M059J (cell line): ENCODE measurements at places on chromosomes 12 and 14. TPM values are rescaled to one million over a fixed set of nuclear protein-coding genes. Genes with fewer than 3 reads are reported as not detected.
A peak's percentile ranks its signal among the peaks of the same experiment; 100 is the strongest.

Gene VWF
- 0.05 TPM in 1 of 2 replicates, not detected in the other for total RNA-seq

Gene IL26
- total RNA-seq = not detected in 2 replicates

Gene ABCC9
- total RNA-seq = 0.07 TPM in 1 of 2 replicates, not detected in the other

Gene MAGOHB
- 51.5 and 90.2 TPM in 2 replicates for total RNA-seq

Gene TOMM20L
- total RNA-seq = not detected in 2 replicates

- peak; percentile 68 for DNase-seq
These were observed 47.5 kb downstream of the MRPL42 start for GRCh38 chr12:93514853-93515252.

DNA sequence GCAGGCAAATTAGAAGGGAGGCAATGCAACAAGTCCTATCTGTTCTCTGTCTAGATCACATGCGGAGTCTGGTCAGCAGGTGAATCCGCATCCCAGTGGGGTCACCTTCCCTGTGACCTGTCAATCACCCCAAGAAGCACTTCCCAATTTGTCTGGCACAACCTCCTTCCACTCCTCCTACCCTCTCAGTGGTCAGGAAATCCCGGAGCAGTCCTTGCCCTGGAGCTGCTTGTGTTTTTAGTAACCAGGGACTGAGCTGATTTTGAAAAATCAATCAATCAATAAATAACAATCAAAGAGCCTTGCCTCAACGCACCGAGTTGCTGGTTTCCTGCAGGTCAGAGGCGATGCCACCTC is 572 bp upstream of the ACSS3 start:
- no peak for DNase-seq

- peak; percentile 93 for DNase-seq
These were observed 29.0 kb upstream of the LUM start for GRCh38 chr12:91140026-91140931.

- DNase-seq = no peak
These were observed 27.8 kb downstream of the AREL1 start for GRCh38 chr14:74685056-74685455.

- DNase-seq = no peak
These were observed 33.1 kb downstream of the MAPK1IP1L start for GRCh38 chr14:55084401-55085059.

GRCh38 chr12:20232931-20233675 is 135.2 kb upstream of the PDE3A start:
- no peak for DNase-seq

DNA sequence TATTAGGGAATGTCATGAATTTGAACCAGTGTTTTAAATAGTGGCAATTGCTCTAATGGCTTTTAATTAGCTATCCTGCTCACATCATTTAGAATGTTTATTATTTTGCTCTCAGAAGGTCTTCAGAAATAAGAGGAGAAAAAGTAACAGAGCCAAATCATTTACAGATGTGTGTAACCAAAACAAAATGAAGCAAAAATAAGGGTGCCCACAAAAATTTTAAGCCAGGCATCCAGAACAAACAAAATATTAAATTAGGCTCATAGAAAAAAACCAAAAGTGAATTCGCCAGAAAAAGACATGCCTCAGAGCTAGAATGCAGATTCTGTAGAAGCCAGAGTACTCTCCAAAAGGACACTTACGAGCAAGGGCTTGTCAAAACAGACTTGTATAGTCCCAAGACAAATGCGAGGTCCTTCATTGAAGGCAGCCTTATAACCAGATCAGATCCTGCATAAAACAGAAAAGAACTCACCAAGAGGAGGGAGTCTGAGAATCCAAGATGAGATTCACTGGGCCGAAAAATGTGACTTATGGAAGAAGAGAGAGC is 20.2 kb upstream of the SERPINA1 start:
- no peak for DNase-seq

- no peak for DNase-seq
These were observed 9.8 kb downstream of the SSTR1 start for GRCh38 chr14:38217553-38217952.

DNA sequence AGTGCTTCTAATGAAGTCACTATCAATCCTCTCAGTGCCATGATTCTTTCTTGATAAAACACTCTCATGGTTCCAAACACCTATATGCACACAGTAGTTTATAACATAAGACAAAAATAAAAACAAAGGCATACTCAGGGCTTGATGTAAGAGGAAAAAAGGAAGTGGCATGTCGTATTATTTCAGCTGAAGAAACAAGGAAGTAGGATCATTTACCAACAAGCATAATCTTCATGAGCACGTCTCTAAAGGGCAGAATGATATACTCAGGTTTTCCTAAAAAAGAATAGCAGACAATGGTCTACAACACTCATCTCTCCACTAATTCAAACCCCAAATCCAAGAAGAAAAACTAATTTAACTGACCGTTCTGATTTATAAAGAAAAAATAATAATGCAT is 33.9 kb downstream of the NUMB start:
- DNase-seq = no peak

DNA sequence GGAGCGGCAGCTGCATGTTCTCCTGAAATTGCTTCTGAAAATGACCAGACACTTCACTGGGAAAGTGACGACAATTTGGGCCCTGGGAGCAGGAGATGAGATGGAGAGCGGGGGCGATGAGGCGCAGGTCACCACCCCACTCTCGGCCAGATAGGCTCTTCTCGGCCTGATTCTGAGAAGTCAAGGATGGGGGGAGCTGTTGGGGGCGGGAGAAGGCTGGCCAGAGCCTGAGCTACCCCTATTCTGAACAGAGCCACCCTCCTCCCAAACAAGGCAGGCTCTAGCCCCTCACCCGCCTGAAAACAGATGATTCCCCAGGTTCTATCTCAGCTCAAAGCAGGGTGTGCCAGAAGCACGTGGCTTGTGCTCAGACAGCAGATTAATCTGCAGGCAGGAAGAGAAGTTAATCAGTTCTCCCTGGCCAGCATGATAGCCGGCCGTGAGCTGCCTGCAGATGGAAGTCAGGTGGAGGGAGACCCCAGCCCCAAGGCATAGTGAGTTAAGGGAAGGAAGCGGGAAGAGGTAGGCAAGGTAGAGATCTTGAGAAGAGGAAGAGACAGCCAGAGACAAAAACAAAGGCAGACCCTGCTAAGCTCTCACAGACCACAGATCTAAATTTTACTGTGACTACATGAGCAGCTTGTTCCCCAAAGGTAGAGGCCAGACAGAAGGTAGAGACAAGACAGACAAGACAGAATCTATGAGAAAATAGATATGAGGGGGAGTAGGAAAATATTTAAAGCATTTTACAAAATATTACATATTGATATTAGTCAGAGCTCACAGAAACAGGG is 10.9 kb upstream of the TAC3 start:
- DNase-seq = no peak

GRCh38 chr12:43108656-43109055 is 443.3 kb downstream of the ADAMTS20 start:
- no peak for DNase-seq

DNA sequence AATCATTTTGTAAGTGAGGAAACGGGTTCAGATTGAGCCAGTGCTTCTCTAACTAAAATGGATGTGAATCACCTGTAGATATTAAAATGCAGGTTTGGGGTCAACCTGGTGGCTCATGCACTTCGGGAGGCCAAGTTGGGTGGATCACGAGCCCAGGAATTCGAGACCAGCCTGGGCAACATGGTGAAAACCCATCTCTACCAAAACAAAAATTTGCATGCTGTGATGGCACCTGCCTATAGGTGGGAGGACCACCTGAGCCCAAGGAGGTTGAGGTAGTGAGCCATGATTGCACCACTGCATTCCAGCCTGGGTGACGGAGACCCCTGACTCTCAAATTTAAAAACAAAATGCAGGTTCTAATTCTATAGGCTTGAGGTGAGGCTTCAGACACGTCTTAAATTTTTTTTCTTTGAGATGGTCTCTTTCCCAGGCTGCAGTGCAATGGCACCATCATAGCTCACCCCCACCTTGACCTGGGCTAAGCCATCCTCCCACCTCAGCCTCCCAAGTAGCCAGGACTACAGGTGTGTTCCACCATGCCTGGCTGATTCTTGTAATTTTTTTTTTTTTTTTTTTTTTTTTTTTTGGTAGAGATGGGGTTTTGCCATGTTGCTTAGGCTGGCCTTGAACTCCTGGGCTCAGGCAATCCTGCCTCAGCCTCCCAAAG is 9.0 kb downstream of the TUBA1C start:
- DNase-seq = no peak

DNA sequence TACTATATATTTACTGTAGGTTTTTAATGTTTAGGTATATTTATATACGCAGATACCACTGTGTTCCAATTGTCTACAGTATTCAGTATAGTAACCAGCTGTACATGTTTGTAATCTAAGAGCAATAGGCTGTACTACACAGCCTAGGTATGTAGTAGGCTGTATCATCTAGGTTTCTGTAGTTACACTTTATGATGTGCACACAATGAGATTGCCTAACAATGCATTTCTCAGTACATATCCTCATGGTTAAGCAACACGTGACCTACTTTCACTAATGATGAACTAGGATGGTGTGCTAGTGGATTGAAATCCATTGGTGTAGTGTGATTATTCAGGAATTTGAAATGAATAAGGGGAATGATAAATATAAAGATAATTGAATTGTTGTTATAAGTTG is 77.7 kb downstream of the ETNK1 start:
- DNase-seq = no peak

- no peak for DNase-seq
These were observed 58.2 kb upstream of the ZFP36L1 start for GRCh38 chr14:68851078-68851477.

GRCh38 chr14:50301914-50302313 is 10.1 kb downstream of the L2HGDH start:
- DNase-seq = peak; percentile 17

- DNase-seq = no peak
These were observed 23.5 kb downstream of the UBR7 start for GRCh38 chr14:93230539-93230938.

DNA sequence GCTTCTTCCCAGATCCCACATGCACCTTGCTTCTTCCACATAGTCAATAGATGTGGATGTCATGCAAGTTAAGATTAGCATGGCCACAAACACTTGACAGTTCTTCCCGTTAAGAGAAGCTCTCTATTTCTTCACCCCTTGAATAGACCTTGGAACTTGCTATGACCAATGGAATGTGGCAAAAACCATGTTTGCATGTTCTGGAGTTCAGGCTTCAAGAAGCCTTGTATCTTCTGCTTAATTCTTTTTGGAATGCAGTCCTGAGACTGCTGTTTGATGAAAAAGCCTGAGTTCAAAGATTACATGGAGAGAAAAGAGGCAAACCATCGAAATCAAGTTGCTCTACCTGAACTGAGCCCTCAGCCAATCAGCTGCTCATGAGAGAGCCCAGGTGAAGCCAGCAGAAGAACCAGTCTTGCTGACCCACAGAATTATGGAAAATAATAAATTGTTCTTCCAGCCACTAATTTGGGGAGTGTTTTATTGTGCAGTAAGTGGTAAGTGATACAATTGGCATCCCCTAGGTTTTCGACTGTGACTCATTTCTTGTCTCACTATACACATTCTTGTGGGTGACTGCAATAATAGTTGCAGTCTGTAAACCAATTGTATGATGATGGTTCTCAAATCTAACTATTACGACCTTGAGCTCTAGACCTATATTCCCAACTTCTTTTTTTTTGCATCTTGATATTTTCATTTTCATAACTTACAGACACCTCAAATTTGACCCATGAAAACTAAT is 12.6 kb downstream of the RASSF9 start:
- peak; percentile 36 for DNase-seq

DNA sequence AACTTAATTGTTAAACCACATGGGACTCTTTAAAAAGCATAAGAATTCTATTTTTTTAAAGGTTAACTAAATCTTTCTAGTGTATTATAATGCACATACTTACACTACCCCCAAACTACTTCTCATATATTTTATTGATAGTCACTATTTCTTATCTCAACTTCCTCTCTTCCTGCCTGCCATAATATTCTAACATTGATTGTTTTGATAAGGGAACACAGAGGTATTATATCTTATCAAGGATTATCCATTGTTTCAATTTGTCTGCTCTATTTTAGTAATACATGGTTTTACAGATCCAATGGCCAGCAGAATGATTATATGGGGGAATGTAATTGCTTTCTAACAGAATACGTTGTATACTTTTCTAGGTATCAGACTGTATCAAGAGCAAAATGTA is 98.9 kb downstream of the EPS8 start:
- no peak for DNase-seq

DNA sequence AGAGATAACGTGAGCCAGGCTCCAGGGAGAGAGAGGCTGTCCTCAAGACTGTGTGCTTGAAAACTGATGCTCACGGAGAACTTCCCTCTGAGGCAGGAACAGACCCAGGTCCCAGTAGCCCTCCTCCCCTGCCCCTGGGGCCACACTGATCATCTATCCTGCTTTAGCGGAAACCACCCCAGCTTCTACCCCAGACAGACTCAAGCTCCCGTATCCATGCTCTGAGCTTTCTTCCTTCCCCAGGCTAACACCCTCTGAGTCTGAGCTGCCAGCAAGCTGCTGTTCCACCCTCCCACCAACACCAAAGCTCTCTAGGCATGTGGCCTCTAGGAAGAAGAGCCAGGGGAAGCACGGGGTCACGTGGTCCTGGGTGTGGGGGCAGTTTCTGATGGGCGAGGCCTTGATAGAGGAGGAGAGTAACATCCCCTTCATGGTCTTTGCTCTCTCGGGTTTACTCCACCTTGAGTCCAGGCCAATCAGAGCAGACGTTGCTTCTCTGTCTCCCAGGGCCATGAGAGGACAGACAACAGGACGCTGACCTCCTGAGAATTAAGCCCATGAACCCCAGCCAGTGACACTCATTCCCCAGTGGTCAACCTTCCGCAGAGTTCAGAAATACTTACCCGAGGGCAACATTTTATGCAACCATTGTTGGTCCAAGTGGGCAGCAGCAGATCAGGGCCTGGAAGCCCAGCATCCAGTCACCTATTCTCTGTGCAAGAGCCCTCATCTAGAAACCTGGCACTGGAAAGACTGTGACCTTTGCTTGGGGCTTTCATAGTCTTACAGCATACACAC is 1.4 kb downstream of the PCK2 start:
- DNase-seq = no peak

DNA sequence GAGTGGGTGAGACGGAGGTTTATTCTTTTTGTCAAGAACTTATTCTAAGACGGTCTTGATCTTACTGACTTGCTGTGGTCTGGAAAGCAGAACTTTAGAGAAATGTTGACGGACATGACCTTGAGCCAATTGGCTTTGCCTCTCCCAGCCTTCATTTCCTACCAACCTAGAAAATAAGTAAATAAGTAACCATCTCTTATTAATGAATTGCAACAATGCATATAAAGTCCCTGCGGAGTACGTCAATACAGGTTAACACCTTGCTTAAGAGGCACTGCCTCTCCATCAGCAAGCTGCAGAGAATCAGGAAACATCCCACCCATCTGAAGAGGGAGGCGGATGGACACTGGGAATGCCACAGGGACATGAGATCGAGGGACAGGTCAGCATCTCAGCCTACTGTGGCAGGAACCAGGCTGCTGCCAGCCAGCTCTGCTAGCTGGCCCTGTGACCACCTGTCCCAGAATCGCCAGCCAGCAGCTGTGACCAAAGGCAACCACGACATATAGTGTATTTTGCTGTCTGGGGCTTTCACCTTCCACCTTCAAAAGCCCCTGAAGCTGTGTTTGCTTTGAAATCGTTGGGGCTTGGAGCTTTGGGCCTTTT is 208.3 kb downstream of the BCL11B start:
- no peak for DNase-seq
